ENCODE measurements at places on chromosomes 3 and 15.

DNA sequence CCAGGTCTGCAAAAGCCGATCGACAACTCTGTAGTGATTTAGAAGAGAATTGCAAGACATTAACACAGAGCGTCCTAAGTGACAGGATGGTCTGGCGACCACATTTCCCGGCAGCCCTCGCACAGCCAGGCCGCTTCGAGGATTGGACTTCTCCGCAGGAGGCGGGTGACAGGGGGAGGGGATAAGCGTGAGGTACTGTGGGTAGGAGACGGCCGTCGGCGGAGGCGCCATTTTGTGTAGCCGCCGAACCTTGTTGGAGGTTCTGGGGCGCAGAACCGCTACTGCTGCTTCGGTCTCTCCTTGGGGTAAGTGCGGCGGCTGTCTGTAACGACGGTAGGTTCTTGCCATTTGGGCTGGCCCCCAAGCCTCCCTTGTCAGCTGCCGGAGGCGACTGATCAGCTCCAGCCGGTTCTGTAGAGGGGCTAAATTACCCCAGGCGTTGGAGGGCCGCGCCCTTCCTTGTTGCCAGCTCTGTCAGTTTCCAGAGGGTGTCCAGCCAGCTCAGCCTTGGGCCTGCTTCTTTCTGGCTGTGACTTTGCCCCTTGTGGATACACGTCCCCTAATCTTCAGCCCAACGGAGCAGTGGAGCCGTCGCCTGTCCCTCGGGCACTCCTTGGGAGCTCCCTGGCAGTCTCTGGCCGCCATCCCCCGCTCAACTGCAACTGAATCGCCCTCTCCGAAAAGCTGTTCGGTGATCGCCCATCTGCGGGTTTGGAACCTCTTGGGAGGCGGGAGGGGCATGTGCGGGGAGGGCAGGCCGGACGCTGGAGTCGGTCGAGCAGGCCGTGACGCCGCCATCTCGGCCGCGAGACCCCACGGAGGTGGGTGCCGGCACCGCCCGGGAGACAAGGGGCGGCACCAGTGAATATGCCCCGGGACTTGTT is at the start of gene RBM5:
Gene RBM5 (plus strand): TSS at position 195 of the 884 bp plus-strand sequence. CDS start 1,516 bp downstream, outside the sequence.
- DNase-seq = peak; percentile 89

DNA sequence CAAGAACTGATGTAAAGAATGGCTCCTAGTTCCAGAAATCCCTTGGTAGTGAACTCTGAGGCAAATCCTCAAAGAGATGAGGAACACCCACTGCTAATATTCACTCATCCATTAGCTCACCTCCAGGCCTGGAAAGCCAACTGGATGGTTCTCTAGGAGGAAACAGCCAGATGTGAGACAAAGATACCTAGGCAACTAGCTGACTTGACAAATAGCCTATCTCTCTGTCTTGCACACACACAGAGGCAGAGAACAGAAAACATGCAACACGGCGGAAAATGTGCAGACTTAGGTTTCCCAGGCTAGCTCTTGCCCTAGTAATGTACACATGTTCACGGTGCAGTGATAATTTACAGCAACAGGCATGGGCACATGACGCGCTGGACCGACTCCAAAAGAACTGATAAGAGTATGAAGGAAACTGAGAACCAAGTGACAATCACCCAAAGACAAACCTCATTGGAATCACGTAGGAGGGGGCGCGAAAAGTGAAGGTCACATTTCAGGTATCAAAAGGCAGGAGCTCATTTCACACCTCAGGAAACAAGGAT is 318.1 kb downstream of the FOXP1 start:
- DNase-seq = no peak

DNA sequence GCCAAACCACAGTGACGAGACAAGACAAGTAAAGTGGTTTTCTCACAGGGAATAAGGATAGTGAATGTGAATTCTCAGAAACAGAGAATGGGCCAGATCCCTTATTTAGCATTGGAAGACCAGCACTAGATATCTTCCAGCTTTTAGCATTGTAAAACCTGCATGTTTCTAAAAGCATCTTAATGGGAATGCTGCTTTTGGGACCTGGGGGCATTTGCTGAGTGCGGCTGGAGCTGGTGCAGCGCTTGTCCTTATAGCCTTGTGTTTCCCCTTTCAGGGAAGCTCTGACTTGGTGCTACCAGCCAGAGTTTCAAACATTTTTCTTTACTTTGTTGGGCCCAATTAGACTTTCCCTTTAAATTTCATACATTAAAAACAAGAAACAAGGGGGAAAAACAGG is 52.9 kb downstream of the CLSTN2 start:
- no peak for DNase-seq

DNA sequence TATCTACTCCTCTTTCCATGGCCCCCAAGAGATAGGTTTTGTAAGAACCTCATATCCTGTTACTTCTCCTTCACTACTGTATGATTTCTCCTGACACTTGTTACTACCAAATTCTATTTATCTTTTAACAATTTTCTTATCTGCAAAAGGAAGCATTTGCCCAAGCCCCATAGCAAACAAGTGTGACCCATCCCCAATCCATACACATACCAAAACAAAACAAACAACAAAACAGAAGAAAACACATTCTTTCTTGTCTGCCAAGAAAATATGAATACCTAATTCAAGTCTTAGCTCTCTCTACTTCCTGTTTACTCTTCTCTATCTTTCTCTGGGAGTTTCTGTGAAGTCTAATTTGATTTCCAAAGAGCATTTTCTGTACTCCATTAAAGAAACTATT is 39.0 kb upstream of the AADAC start:
- no peak for DNase-seq

- DNase-seq = no peak
These were observed 238.8 kb downstream of the OPA1 start for GRCh38 chr3:193831495-193832455.

- DNase-seq = no peak
These were observed 95.3 kb upstream of the DLG1 start for GRCh38 chr3:197393711-197394110.

- peak; percentile 12 for DNase-seq
These were observed 1.1 kb downstream of the HEG1 start for GRCh38 chr3:125054449-125055329.

GRCh38 chr3:195260280-195260905 is 10.6 kb downstream of the XXYLT1 start:
- DNase-seq = no peak

DNA sequence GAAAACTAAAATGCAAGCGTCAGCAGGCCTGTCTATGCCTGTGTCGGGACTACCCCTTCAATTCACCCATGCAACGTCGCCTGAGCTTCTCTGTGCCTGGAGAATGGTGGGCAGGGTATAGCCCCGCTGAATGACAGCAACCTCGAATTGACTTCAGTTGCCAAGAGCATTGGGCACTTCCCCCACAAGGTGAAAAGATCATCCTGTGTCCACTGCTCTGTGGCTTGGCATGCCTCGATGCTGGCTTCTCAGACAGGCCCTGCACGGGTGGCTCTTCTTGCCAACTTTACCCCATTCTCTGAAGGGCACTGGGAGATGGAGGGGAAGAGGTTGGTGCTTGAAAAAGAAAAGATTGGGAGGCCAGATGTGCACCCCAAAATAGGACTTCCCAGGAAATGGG is 3.3 kb downstream of the SLC6A1 start:
- no peak for DNase-seq

DNA sequence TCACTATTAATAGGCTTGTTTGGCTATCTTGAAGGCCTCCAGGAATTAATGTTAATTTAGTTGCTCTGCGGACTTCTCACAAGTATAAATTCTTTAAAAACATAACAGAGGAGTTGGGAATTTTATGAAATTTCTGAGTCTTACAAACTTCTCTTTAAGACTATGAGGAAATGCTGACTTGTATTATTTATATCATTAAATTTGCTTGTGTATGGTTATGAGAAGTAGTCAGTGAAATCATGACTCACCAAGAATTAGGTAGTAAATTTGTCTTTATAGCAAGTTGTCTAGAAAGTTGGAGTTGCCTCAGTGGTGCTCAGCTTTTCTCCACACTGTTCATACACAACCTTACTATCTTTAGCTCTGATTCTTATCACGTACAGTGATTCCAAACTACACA is 26.5 kb downstream of the PHLDB2 start:
- DNase-seq = no peak

DNA sequence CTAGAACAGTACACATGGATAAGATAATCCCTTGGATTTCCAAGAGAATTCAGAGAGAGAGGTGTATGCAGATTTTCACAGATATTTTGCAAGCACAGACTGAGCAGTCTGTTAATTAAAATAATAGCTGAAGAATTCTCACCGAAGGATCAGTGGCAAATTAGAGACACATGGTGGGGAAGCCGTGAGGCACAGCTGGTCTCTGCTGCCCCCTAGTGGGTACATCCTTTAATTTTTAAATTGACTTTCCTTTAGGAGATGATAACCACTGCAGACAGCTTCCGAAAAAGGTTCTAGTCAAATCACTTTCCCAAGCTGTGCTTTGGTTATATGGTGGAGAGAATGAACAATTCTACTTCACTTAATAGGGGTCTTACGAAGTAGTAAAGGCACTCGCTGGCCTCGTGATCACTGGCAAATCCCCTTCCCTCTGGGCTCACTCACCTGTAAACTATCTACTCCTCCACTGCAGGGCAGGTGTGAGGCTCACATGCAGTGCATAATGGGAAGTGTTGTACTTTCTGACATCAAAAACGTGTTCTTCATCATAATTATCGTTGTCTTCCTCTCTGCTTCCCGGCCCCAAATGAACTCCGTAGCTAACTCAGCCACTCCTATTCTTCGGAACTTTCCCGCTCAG is 19.5 kb downstream of the MESD start:
- peak; percentile 20 for DNase-seq

- no peak for DNase-seq
These were observed 70.5 kb upstream of the KLHL25 start for GRCh38 chr15:85865070-85865684.

DNA sequence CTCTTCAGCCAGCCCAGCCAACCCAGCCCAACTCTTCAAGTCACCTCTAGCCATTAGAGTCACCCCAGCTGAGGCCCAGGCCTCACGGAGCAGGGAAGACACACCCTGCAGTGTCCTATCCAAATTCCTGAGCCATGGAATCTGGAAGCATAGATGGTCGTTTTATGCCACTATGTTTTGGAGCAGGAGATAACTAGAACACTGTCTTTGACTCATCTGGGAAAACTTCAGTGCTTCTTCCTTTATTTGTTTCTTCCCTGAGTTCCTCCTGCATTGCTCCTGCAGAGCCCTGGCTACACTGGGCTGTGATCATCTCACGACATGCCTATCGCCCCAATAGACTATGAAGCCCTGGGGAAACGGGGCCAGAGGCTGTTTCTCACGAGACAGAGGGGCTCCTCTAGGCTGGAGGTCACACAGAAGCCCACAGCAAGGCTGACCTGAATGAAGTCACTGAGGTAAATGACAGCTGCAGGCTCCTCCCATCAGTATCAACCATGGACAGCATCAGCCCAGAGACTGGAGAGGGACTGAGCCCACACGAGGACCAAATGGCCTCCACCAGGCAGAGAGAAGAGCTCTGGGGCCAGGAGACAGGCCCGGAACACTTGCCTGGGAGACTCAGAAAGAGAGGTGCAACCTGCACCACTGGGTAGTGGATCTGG is 22.7 kb downstream of the CRABP1 start:
- DNase-seq = no peak

DNA sequence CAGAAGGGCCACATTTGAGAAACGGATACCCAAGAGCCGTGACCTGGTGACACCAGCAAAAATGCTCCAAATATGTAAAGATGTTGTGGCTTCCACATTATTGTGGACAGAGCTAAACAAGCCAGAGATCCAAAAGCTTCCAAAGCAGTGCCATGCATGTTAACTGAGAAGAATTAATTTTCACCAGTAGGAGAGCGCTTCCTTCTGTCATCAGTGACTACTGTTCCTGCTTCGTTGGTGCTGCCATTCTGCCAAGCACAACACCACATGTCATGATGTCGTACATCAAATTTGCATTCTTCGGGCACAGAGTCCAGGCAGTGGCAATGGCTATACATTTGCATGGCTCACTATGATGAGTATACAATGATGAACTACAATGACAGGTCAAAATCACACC is 19.1 kb upstream of the CHST2 start:
- no peak for DNase-seq

DNA sequence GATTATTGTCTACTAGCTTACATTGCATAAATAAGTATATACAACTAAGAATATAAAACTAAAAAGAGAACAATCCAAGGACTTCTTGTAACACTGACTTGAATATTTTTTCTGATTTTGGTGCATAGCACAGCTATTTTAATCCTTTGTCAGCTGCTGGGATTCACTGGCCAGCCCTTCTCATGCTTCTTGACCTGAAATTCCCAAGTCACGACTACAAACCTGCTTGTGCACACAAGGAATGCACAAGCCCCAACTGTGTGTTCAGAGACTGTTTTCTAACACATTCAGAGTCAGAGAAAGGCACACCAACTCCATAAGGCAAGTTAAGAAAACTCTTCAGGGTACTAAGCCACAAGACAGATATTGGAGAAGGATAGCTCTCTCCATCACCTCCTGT is 80.9 kb downstream of the TNIK start:
- DNase-seq = no peak

GRCh38 chr3:71090207-71090606 is 493.3 kb downstream of the FOXP1 start:
- no peak for DNase-seq

- DNase-seq = no peak
These were observed 37.3 kb downstream of the SUMF1 start for GRCh38 chr3:4429648-4430350.

- DNase-seq = no peak
These were observed 765.5 kb downstream of the OTOL1 start for GRCh38 chr3:162262129-162262528.

- DNase-seq = no peak
These were observed 34.7 kb downstream of the IGF2BP2 start for GRCh38 chr3:185789891-185790830.

DNA sequence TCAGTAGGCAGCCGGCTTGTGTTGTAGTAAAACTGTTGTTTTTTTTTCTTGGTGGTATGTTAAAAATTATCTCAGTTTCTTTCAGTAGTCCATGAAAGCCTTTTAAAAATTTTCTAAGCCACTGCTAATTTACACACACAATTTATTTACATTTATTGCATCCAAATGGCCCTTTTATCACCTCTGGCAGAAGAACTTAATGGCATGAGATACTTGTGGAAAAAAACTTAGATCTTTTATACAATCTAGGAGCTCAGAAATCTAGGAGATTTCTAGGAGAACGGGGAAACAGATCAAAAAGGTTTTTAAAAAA is 1.4 kb downstream of the PPP2R3A start:
- no peak for DNase-seq

GRCh38 chr3:120224237-120224636 is 60.8 kb downstream of the GPR156 start:
- no peak for DNase-seq

GRCh38 chr15:94792196-94792595 is 560.8 kb downstream of the MCTP2 start:
- DNase-seq = no peak

DNA sequence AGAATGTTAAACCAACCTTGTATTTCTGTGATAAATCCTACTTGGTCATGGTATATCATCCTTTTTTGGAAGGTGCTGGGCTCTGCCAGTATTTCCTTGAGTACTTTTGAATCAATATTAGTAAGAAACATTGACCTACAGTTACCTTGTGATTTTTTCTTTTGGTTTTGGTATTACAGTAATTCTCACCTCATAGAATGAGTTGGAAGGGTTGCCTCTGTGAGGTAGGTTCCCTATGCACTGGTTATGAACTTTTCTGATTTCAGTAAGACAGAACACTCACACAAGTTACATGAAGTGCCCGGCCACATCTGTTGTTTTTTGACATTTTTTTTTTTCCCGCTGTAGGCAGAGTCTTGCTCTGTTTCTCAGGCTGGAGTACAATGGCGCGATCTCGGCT is 20.0 kb downstream of the PCCB start:
- no peak for DNase-seq

GRCh38 chr3:5022966-5023776 is 43.9 kb downstream of the BHLHE40 start:
- no peak for DNase-seq

All from activated effector memory CD4-positive, alpha-beta T cell treated with Interleukin-2 at 50 U/mL for 16 hours (primary cell).